Stimulated activated CD8-positive, alpha-beta memory T cell treated with anti-CD3 and anti-CD28 coated beads, Interleukin-15, amount 100 ng/mL, for 4 hours (primary cell): ENCODE measurements at places on chromosomes 2 and 18.

GRCh38 chr18:29226213-29226612, 1049.3 kb upstream of the CDH2 start:
- DNase-seq = no peak

DNA sequence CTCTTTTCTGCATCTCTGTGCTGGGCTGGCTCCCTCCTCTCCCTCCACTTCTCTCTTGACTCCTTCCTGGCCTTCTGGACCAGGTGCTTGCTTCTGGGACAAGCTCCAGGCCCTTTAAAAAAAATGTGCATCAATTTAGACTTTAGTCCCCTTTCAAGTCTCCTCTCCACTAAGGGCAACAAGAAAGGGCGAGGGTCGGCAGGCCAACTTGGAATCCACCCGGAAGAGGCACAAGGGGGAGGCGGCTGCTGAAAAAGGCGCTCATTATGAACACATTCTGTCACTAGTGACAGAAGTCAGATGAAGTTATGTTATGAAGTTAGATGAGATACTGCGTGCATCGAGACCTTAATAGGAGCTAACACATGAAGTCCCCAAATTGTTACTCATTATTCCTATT, 13.6 kb upstream of the RHOB start:
- DNase-seq = no peak

- DNase-seq = no peak
Observed at GRCh38 chr18:12721495-12722275, 18.8 kb downstream of the PSMG2 start.

- no peak for DNase-seq
Observed at GRCh38 chr2:74646201-74646600, 1.9 kb downstream of the M1AP start.

- no peak for DNase-seq
Observed at GRCh38 chr2:104872866-104873688, 19.2 kb downstream of the POU3F3 start.

DNA sequence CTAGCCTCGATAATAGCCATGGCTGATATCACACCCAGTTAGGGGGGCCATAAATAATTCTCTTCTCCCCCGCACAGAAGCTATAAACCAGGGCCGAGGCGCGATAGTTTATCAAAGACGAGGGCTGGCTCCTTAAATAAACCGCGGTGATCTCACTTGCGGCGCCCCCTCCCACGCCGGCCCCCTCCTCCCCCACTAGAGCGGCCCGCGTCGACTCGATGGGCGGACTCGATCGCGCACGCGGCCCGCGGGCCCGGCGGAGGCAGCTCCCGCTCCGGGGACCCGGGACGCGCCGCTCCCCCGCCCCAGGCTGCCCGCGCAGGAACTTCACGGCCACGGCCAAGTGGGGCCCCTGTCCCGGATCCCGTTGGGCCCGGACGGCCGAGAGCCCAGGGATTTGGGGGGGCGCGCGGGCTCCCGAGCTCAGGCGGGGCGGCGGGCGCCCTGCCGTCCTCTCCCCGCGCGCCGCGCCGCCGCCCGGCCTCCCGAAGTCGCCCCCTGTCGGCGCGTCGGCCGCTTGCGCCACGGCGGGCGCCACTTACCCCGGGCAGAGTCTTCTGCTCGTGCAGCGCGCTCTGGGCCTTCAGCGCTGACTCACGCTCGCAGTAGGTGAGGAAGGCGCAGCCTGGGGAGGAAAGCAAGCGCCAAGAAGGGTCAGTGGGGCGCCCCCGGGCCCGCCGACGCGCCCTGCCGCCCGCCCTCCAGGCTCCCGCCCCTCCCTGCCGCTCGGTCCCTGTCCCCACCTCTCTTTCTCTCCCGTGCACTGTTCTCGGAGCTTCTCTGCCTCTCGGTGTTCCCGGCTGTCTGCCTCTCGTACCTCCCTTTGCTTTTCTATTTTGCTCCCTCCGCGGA, 80.4 kb downstream of the CELF4 start:
- no peak for DNase-seq

GRCh38 chr18:79524181-79525078, 128.7 kb downstream of the NFATC1 start:
- peak; percentile 36 for DNase-seq

DNA sequence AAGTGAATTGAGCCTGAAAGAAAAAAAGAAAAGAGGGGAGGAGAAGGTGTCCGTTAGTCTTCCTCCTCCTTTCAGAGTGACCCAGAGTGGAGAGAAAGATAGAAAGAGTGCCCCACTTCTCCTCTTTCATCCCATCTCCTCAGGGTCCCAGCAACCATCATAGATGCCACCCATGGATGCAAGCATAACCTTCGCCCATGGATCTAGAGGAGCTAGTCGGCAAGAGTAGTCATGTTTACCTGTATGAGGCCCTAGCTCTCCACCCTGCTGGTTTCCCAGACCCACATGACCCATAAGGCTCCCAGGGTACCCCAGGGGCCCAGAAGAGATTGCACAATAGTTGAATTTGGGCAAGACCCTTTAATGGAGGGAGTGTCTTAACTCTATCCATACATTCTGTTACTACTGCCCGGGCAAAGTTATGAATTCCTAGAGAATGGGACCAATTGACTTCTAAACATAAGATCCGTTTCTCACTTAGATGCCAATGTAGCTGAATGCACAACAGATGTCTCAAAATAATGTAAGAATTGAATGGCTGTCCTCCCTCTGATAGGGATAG, 56.1 kb upstream of the CDCA7 start:
- no peak for DNase-seq

DNA sequence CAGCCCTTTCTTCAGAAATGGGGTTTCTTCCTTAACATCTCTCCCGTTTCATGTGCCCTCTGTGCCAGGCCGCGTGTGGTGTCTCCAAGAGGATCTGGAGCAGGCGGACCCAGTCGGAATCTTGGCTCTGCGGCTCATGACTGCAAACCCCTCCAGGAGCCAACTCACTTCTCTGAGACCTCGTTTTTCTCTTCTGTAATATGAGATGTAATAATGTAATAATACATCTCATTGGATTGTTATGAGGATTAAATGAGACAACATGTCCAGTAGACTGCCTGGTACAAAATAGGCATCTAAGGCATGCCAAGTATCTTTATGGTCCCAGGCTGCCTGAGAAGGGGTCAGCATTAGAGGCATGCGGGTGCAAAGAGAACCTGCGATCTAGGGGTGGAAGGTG, 221.3 kb upstream of the REV1 start:
- no peak for DNase-seq

GRCh38 chr18:47485221-47485797, 233.8 kb upstream of the SKOR2 start:
- DNase-seq = no peak

- no peak for DNase-seq
Observed at GRCh38 chr2:109601783-109602182, 12.0 kb downstream of the SEPTIN10 start.

DNA sequence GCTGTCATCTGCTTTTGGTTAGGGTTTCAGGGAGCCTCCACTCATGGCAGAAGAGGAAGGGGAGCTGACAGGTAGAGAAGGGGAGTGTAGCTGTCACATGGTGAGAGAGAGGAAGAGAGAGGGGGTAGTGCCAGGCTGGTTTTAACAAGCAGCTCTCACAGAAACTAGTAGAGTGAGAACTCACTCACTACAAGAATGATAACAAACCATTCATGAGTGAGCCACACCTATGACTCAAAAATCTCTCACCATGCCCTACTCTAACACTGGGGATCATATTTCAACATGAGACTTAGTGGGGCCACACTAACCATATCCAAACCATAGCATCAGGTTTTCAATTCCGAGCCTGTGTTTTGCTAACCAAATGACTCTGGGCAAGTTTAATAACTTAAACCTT, 274.9 kb upstream of the VWC2L start:
- DNase-seq = no peak

DNA sequence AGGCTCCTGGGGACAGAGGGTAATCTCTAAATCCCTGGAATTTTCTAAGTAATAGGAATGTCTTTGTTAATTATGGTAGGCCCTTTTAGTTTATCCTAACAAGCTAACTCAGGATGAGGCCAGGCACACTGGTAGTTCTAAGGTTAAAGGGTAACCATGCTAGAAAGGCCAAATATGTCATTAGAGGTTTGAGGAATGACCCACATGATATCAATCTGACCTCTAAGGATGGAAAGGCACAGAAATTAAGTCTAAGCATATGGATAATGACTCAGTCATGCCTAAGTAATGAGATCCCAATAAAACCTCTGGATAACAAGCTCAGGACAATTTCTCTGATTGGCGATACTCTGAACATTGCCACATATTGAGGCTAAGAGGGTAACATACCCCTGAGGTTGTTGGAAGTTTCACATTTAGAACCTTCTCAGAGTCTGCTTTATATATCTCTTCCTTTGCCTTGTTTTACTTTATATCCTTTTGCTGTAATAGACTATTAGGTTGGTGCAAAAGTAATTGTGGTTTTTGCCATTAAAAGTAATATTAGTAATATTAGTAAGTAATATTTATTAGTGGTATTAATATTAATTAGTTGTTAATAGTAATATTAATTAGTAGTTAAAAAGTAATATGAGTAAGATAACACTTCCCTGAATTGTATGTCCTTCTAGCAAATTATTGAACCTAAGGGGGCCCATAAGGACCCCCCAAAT, 806.3 kb upstream of the GCFC2 start:
- no peak for DNase-seq

DNA sequence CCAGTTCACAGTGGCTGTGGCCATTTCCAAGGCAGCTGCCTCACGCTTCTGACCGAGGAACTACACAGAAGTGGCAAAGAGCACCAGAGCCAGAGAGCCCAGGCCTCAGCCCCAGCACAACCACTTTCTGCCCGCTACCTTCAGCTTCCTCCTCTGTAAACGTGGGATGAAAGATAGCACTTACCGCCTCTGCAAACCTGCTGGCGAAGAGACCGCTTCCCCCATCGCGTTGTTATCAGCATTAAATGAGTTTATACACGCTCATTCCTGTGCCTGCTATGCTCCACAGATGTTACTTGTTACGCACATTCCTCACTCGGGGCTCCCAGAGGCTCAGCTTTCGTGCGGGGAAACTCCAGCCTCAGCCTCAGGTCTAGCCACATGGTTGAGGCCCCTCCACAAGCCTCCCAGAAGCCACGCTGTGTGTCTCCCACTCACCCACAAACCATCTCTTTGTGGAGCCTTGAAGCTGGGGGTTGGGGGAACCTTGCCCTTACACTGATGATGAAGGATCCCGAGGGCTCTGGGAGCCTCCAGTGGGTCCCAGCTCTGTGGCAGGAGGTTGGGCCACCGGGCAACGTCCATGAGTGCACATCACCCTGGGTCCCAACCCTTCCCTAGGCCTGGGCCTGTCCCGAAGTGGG, 63.3 kb upstream of the SMAD7 start:
- no peak for DNase-seq

- no peak for DNase-seq
Observed at GRCh38 chr2:146587291-146587713, 1257.5 kb upstream of the ACVR2A start.

GRCh38 chr18:4284528-4284927, 170.6 kb downstream of the DLGAP1 start:
- DNase-seq = no peak

DNA sequence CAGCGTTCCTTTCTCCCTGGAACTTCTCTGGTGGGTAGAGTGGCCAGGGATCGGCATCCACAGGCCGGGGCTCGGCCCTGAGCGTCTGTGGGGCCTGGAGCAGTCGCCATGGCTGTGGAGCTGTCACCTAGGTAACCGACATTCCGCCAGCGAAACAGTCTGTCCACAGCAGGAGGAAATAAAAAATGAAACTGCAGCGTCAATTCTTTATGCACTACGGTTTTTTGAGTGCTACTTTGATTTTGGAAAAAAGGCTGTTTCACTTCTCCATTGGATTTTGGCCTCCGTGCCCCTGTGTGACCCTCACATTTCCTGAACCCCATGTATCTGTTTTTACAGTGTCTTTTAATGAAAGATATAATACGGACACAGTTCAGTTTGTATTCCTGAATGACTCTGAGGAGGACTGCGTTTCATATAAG, 163.4 kb downstream of the LDLRAD4 start:
- DNase-seq = no peak

GRCh38 chr2:112924821-112925220, 13.9 kb downstream of the IL37 start:
- DNase-seq = no peak

GRCh38 chr2:230674966-230675672, 37.5 kb upstream of the CAB39 start:
- DNase-seq = no peak

DNA sequence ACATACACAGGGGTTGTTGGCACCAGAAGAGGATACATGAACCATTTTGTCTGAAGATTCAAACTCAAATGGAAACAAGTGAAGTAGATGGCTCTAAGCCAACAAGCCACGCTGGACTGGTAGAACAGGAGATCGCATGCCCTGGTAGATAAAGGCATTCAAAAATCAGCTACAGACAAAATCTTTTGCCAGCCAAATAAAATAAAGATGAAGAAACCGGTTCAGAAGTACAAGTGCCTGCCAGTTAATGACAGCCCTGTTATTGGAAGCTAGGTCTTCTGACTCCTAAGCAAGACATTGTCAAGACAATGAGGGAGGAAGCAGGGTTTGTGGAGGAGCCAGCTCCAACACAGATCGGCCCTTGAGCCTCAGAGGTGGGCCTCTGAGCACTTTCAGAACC, 52.3 kb downstream of the EHD3 start:
- no peak for DNase-seq

- no peak for DNase-seq
Observed at GRCh38 chr2:203859030-203859789, 8.4 kb upstream of the CTLA4 start.

DNA sequence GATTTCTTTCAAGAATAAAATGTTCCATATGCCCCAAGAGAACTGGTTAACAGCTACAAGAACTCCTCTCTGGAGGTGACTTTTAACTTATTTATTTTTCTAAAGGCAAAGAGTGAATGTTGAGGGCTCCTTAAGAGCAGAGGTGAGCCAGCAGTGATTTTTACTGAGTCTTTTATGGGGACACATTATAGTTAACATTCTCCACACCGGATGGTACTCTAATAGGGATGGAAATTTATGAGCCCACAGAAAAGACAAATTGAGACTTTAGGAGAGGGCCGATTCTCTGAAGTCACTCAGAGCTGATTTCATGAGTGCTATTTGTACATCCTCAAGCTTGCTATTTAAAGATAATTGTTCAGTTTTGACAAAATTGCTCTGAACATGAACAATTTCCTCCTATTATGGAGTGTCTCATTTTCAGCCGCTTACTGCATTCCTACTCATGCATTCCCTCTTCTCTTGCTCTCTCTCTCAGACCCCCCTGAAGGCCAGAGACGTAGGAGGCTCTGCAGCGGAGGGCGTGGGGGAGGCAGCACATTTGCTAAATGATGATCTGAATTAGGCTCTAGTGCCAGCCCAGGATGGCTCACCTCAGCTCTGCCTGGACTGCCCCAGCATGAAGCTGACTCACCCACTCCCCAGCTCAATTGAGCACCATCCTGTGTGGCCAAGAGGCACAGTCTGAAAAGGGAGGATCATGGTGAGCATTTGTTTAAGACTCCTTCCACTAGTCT, 5.9 kb upstream of the RPL37A start:
- no peak for DNase-seq
